T-helper 2 cell treated with Interferon-gamma antibody and Interleukin-4, amounts not matched to agents 5 μg/mL and 100 μg/mL, for 36 hours (primary cell): ENCODE measurements at places on chromosomes 3 and 15.

- DNase-seq: no peak
Observed at GRCh38 chr15:69074001-69074842, 59.7 kb downstream of the NOX5 start.

DNA sequence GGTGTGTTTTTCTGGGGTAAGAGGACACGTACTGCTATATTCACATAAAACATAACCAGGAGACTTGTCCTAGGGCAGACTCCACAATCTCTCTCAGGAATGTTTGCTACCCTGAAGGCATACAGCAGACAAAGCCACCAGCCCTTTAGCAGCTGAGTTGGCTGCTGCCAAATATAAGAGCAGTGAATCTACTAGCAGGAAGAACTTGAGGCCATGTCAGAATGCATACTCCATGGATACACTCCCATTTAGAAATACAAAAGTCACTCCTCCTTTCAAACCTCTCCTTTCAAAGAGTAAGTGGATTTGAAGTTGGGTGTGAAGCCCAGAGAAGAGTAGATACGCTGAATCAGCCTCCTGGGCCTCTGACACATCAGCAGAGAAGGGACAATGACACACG is 94.1 kb downstream of the CADPS start:
- no peak for DNase-seq

DNA sequence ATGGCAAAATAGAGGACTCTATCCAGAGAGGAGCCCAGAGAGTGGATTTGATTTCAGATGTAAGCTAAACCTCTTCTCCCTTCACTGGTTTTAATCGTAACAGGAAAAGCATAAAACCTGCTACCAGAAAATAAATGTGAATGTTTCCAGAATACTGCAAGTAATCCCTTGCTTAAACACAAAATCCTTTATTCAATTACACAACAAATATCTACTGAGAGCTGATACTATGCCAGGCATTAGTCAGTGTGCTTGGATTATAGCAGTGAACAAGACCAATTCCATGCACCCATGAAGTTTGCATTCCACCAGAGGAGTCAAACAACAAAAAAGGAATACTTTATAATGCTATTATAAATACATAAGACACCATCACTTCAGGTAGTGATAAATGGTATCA is 15.1 kb downstream of the AVEN start:
- no peak for DNase-seq

DNA sequence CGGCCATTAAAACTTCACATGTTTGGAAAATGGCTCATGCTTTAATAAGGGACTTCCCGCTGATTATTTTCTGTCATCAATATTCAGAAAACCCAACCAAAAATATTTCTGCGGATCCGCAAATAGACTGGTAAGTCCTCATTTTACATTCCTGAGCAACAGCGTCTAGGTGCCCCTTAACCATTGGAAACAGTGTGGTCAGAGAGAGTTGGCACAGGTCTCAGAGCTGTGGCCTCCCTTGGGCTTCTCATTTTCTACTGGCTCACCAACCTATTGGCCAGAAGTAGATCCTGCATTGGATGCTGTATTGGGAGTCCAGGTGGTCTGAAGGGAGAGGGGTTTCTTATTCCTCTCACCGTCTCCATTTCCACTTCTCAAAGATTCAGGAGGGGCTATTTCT is 348.1 kb upstream of the DCBLD2 start:
- no peak for DNase-seq

DNA sequence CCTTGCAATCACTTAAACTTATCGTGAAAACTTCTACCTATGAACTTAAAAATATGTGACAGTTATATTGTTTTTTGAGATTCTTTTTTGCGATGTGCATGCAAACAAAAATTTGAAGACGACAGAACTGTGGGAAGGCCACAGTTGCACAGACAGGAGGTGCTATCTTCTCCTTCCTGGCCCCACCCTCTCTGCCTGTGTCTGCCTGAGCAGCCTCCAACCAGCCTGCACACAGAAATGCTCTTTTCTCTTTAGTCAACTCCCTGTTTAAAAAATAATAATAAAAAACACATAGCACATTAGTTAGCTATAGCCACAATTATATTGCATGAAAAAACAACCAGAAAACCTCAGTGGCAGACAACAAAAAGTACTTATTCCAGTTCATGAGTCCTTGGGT is 212.2 kb downstream of the ZNF621 start:
- no peak for DNase-seq

DNA sequence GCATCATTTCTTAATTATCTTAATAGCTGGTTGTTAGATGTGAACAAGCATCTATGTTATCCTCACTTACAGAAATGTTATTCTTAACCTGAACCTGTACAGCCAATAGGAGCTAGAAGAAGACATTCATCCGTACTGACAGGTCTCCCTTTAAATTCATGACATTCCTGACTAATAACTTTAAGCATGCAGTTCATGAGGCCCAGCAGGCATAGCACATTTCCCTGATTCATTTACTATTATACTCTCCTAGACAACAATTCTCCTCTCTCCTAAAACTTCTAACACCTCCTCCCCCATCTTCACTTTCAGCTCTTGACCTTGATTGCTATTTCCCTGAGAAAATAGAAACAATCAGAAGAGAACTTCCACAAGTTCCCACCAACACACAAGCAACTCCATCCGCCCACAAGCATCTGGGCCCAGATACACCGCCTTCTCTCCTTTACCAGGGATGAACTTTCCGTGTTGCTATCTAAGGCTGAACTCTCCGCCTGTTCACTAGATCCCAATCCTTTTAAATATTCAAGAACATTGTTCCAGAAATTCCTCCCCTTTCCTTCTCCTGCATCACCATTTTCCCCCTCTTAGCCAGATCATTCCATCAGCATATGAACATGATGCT is 62.9 kb upstream of the SPRED1 start:
- DNase-seq: no peak

DNA sequence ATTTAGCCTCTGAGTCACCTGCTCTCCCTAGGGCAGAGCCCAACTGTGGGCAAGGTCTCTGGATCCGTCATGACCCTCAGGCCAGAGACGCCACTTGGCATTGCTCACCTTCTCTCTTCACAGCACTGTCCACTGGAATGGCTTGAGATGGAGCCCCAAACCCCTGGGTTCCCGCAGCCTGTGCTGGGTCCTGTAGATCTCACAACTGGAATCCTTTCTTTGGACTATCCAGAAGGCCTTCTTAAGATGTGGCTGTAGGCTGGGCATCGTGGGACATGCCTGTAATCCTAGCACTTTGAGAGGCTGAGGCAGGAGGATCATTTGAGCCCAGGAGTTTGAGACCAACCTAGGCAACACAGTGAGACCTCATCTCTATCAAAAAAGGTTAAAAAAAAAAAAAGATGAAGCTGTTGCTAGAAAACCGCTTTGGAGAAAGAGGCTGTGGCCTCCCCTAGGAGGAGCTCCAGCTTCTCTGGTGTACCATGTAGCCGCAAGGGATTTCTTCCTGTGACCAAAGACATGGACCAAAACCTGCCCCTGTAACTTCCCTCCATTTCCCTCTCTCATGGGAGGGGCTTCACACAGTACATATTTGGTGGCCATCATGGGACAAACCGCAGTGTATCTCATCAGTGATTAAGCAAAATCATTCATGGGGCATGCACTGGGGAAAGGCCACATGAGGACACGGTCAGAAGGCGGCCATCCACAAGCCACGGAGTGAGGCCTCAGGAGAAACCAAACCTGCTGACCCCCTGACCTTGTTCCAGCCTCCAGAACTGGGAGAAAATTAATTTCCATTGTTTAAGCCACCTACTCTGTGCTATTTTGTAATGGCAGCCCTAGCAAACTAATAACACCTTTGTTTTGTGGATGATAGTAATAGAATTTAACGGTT is 23.3 kb upstream of the BUB1B start:
- DNase-seq: no peak

GRCh38 chr3:69389520-69390248 is 3.8 kb upstream of the FRMD4B start:
- no peak for DNase-seq

GRCh38 chr3:124492824-124493223 is 237.4 kb upstream of the UMPS start:
- no peak for DNase-seq

GRCh38 chr15:45550436-45550835 is 27.9 kb upstream of the SLC30A4 start:
- DNase-seq: no peak

GRCh38 chr3:140931801-140932200 is 9.8 kb upstream of the SLC25A36 start:
- DNase-seq: no peak

DNA sequence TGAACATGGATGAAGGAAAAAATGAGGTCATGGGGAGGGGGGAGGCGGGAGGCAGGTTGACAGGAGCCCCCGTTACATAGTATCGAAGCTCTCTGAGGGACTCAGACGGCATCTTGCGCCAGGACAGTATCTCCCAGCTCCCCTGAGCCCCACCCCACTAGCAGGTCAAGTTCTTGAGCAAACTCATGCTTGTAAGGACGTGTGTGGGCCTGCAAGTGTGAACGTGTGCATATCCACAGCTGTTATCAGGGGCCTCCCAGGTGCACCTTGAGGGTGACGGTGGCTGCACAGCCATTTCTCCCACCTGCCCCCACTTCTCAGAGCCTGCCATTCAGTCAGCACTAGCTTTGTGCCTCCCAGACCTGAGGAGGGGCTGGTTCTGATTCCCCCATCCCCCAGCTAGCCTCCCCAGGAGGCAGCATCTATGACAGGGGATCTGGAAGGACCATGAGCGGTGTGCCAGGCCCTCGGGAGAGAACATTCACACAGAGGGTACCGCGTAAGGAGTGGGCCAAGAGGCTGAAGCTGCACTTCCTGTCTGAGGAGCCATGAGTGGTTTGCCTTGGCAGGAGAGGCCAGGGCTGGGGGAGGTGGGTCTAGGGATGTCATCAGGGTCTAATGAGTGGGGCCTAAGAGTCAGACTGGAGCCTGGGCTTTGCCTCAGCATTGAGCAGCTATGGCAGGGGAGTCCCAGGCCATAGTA is 2.9 kb downstream of the SEMA3F start:
- DNase-seq: no peak

- DNase-seq: no peak
Observed at GRCh38 chr15:63531586-63531985, 27.2 kb downstream of the USP3 start.

GRCh38 chr3:143643905-143644304 is 204.4 kb downstream of the SLC9A9 start:
- DNase-seq: no peak

DNA sequence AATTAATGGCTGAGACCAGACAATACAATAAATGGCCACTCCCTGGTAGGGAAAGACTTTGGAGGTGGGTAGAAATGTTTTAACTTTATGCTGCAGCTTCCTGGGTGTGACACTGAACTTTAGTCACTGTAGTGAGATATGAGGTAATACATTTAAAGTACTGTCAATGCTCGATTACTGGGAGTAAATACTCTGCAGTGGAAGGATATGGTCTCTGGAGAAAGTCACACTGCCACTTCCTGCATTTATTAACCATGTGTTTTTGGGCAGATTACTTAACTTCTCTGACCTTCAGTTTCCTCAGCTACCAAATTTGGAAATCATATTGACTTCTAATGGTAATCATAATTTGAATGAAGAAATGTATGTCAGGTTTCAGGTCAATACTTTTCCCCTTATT is 317.1 kb upstream of the TGFBR2 start:
- DNase-seq: no peak

GRCh38 chr3:186526256-186526606 is 17.9 kb downstream of the CRYGS start:
- DNase-seq: no peak

- no peak for DNase-seq
Observed at GRCh38 chr3:160667452-160667851, 9.5 kb upstream of the ARL14 start.

GRCh38 chr15:67506775-67507747 is 13.9 kb upstream of the C15orf61 start:
- no peak for DNase-seq

GRCh38 chr3:171557173-171557572 is 97.0 kb upstream of the TNIK start:
- DNase-seq: no peak

GRCh38 chr3:146277953-146278631 is 27.2 kb upstream of the PLSCR4 start:
- DNase-seq: no peak

GRCh38 chr3:128620268-128620691 is 30.3 kb downstream of the RPN1 start:
- DNase-seq: peak; percentile 25

DNA sequence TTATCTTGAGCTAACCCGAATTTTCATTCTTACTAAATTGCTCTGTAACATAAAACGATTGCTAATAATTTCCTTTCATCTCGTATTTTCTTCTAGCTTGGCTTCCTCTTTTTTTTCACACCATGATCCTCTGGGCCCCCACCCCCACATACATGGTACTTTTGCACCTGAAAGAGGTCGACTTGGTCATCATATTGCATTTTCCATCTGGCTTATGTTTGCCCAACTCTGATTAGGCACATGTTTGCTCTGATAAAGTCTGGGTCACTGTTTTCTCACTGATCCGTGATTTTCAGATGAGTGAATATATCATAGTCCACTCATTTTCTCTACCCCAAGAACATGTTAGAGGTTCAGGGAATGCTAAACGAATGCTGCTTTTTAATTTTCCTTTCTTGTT is 49.5 kb downstream of the ARRDC4 start:
- no peak for DNase-seq

- DNase-seq: no peak
Observed at GRCh38 chr3:183699238-183699947, 1.8 kb downstream of the YEATS2 start.

- DNase-seq: no peak
Observed at GRCh38 chr15:98503970-98504369, 144.4 kb upstream of the IGF1R start.

DNA sequence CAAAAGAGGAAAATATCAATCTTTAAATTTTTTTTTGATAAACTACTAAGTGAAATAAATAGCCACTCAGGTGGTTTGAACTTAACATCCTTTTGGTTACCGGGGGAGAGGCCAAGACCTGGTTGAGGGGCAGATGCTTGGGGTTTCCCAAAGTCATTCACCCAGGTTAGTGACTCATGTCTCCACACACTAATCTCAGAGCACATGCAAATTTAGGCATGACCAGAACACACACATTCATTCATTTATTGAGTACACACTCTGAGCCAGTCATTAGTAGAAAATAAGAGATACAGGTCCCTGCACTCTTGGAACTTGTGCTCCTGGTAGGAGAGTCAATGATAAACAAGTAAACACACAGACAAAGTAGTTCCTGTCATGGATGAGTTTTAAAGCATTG is 7.3 kb downstream of the ILDR1 start:
- peak; percentile 48 for DNase-seq

GRCh38 chr3:59867185-59868002 is 817.6 kb upstream of the CFAP20DC start:
- no peak for DNase-seq

- no peak for DNase-seq
Observed at GRCh38 chr3:99409961-99410360, 228.4 kb upstream of the COL8A1 start.

DNA sequence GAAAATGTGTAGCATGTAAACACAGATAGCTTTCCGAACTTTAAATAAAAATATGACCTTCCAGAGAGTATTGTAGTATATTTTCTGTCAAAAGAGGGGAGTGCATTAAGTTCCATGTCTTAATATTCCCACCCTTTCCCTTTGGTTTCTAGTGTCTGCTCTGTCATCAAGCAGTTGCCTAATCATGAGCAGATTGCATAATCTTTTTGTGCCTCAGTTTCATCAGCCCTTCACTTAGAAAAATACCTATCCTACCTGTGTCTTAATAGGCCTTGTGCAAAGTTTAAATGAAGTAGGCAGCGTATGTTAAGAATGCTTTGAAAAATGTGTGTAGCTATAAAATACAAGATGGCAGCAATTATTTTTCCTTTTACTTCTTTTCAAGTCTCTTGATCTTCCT is 52.8 kb downstream of the CALML4 start:
- DNase-seq: no peak
